ENCODE measurements at places on chromosomes 6 and 20.

DNA sequence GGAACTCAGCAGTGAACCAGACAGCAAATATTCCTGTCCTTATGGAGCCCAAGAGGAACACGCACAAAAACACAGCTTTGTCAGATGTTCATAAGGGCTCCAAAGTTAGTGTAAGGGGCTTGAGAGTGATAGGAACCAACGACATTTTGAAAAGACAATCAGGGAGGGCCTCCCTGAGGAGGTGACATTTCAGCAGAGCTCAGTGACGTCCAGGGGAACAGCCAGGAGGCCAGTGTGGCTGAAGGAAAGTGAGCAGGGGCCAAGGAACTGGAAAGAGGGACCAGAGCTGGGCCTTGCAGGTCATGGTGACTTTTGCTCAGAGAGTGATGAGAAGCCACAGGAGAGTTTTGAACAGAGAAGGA is 16.1 kb downstream of the NOL4L start:
- no peak for DNase-seq

DNA sequence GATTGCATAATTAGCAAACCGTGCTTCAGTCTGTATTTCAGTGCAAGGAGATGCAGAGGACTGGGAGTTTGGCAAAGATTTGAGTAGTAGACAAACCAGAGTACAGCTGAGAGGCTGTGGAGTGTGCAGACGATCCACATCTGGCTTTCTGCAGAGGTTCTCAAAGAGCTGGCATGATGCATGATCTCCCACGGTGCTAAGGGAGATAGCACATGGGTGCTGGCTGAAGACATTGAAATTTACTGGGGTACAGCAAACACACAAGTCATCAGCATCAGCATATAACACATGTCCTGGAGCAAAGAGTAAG is 79.0 kb upstream of the FAM184A start:
- DNase-seq = no peak

GRCh38 chr20:62742550-62742949 is 33.9 kb downstream of the NTSR1 start:
- no peak for DNase-seq

GRCh38 chr6:19682859-19683258 is 154.3 kb upstream of the ID4 start:
- no peak for DNase-seq

- DNase-seq = peak; percentile 84
These were observed 2.2 kb upstream of the BFSP1 start for GRCh38 chr20:17533396-17533795.

DNA sequence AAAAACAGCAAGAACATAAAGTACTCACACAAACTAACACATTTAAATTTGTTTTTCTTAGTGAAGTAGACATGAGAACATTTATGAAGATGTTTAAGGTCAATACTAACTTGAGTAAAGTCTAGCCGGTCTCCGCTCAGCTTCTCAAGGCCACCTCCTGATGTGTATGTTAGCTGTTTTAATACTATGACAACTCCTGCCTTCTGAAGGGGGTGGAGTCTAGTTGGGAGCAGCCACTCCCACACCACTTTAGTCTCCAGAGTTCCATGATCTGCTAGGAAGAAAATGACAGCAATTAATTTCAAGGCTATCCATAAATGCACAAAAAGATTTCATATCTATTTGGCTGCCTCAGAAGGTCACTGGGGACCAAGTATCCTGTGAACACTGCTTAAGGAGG is at the start of gene GSTA3:
TSS of gene GSTA3 (minus strand) at position 168 of the 400 bp plus-strand sequence. CDS start 3,864 bp downstream, outside the sequence.
- DNase-seq = no peak

DNA sequence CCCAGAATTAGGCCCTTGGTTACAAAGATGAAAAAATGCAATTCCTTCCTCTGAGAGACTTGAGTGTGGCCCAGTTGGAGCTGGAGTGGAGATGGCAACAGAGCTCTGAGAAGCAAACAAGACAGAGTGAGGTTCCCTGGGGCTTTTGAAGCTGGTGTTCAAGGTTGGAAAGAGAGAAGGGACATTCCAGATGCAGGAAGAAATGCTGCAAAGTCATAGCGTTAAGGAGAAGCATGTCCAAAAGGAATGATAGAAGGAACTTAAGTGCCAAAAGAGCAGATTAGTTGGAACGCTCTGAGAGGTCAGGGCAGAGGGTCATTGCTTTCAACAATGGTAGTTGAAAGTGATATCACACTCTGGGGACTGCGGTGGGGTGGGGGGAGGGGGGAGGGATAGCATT is 251.8 kb downstream of the TBC1D7 start:
- no peak for DNase-seq

- no peak for DNase-seq
These were observed 14.9 kb downstream of the PRKN start for GRCh38 chr6:162712694-162713093.

DNA sequence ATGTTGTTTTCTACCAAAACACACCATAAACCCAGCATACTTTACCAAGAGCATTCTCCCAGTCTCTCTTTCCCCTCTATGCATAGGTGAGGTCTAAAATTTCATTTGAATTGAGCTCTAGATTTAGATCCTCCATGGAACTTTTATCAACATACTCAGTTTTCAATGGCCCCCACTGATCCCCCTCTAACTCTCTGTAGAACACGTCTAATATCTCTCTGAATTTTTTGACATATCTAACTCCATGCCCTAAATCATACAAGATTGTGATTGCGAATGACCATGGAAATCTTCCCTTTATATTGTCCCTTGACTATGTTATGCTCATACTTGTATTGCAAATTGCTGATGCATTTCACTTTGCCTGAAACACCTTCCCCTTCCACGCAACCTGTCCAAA is 38.1 kb upstream of the HBS1L start:
- no peak for DNase-seq

GRCh38 chr6:9398071-9398766 is 962.9 kb upstream of the SLC35B3 start:
- no peak for DNase-seq

GRCh38 chr20:47558295-47559066 is 56.8 kb downstream of the NCOA3 start:
- DNase-seq = no peak

DNA sequence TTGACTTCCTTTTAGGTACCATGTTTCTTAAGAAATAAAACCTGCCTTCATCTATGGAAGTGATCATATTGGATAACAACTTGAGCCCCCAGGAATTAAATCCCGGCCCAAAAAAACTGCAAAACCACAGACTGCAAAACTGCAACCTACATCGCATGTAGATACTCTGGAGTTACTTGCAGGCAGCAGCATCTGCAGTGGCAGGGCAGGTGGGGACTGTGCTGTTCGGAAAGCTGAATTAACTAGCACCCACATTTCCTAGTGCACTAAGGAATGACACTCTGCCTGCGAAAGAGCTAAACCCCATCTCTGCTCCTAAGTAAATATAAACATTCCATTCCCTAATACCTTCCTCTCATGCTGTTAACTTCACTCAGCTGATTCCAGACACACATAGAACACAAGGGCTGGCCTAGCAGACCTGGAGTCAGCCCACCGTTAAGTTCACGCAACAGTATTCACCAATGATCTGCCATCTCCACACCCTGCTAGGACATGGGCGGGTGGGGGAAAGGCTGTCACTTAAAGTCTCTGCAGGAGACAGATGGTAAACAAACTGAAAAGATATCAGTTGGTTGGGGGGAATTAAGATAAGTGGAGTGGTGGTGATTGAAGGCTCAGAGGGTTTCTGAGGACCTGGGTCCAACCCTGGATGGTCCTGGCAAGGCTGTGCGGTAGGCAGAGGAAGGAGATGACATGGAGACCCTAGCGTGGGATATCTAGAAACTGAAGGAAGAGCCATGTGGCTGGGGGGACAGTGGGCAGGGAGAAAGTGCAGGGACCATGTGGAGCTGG is 128.4 kb downstream of the SYCP2 start:
- no peak for DNase-seq

GRCh38 chr6:9540534-9541126 is 874.2 kb downstream of the TFAP2A start:
- peak; percentile 79 for DNase-seq

GRCh38 chr20:48234951-48235350 is 449.7 kb upstream of the SULF2 start:
- no peak for DNase-seq

DNA sequence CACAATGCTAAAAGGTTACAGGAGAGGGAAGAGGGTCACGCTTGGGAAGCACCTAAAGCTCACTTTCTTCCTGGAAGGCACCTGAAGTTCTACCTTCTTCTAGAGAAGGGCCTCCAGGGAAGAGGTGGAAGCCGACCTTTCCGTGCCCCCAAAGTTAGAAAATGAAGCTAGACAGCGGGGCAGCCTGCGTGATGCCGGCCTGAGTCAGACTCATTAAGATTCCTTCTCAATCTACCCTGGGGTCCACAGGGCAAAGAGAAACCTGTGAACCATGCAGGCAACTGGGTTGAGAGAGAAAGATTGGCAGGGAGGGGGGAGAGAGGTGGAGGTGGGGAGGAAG is 54.8 kb upstream of the CCDC167 start:
- DNase-seq = no peak

- DNase-seq = no peak
These were observed 21.1 kb downstream of the BCL2L1 start for GRCh38 chr20:31701591-31701990.

- DNase-seq = no peak
These were observed 59.9 kb downstream of the HECA start for GRCh38 chr6:139194740-139195139.

DNA sequence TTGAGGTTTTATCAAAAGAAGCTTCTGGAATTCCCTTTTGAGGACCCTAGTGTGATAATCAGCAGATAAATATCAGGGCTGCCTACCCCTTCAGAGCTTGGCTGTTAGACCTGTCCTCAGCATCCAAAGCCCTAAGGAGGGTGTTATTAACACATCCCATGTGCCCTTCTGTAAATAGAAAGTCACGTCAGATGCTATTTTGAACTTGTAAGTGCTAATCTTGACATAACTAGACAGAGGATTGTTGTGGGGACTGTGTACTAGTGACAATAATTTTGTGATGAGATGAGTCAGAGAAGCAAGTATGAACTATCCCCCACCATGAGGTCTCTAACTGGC is 4.9 kb upstream of the LAMA4 start:
- DNase-seq = no peak

DNA sequence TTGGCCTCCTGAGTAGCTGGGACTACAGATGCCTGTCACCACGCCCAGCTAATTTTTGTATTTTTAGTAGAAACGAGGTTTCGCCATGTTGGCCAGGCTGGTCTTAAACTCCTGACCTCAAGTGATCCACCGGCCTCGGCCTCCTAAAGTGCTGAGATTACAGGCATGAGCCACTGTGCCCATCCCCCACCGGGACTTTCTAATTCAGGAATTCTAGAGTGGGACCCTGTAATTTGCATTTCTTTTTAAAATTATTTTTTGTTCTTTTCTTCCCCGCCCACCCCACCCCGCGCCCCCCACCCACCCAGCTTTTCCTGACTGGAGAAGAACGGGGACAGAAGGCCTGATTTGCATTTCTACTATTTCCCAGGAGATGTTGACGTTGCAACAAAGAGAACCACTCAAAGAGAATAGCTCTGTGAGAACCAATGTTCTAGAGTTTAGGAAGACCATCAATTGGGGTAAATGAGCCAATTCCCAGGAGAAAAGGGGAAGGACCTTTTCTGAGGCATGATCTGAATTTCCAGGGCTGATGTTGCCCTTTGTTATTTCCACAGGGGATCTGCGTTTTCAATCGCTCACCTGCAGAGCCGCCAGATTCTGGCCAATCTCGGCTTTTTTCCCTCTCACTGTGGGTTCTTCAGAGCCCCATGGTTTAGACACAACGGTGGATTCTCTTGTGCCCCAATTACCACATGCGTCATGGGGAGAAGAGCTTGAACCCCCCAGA is 33.2 kb upstream of the TFAP2C start:
- no peak for DNase-seq

- no peak for DNase-seq
These were observed 4.2 kb upstream of the TTBK1 start for GRCh38 chr6:43239054-43239453.

GRCh38 chr20:33910056-33910455 is 83.7 kb upstream of the RALY start:
- DNase-seq = no peak

DNA sequence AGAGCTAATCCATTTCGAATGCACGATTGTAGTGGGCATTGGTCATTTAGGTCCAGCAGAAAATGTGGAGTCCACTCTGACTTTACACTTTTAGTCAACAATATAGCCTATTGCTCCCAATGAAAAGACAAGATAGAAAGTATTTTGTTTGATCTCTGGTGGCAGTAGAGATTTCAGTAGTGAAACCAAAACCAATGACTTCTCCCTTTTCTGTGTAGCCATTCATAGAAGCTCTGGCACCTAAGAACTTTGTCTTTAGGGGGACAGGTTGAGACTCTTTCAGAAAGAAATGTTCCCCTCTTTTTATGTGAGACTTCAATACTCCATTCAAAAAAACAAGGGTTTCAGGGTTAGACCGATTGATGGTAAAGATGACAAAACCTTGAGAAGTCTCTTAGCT is 510.8 kb upstream of the POU3F2 start:
- DNase-seq = peak; percentile 48

DNA sequence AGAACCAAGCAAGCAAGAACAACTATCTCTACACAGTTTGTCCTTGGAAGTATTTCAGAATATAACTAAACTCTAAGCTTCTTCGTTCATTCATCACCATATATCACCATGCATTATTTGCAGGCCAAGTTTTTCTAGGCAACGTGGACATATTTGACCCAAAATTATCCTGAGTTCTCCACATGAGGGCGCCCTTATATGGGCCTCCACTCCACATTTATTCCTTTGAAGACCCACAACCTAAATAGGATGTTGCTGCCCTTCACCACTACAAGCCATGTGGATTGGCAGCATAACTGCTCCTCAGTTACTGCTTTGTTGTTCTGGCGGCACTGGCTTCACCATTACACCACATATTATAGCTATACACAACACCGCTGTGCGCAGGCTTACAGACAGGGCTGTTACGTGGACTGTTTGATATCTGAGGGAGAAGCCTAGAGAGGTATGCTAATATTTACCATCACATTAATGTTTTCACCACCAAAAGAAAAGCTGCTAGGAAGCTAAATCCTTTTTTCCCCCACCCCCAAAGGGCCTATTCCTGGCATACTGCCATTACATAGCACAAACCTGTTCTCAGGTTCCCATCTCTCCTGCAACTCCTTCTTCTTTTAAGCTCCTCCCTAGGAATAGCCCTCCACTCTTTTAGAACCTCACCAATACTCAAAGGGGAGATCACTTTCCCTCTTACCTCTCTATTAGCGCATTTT is 411.7 kb downstream of the C6orf118 start:
- peak; percentile 18 for DNase-seq

DNA sequence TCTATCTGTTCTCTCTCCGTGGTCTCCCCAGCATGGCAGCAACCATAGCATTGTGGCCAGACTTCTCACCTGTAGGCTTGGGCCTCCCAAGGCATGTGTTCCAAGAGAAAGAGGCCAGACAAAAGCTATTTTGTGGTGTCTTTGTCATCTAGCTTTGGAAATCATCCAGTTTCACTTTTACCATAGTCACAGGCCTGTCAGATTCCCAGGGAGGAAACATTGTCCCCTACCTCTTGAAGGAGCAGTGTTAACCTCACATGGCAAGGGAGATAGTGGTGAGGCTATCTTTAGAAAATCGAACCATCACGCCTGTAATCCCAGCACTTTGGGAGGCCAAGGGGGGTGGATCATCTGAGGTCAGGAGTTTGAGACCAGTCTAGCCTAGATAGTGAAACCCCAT is 42.3 kb upstream of the RALGAPA2 start:
- DNase-seq = peak; percentile 71

GRCh38 chr6:5776706-5777390 is 229.9 kb downstream of the NRN1 start:
- DNase-seq = no peak
